ENCODE measurements at places on chromosomes 13 and 19.

- DNase-seq, result peak; percentile 22
Observed at GRCh38 chr13:29369060-29369743, 226.3 kb downstream of the SLC7A1 start.

- peak; percentile 4 for DNase-seq
Observed at GRCh38 chr13:89695343-89696257, 1651.9 kb upstream of the MIR17HG start.

GRCh38 chr13:70841240-70842061 is 733.2 kb upstream of the KLHL1 start:
- DNase-seq, result no peak

DNA sequence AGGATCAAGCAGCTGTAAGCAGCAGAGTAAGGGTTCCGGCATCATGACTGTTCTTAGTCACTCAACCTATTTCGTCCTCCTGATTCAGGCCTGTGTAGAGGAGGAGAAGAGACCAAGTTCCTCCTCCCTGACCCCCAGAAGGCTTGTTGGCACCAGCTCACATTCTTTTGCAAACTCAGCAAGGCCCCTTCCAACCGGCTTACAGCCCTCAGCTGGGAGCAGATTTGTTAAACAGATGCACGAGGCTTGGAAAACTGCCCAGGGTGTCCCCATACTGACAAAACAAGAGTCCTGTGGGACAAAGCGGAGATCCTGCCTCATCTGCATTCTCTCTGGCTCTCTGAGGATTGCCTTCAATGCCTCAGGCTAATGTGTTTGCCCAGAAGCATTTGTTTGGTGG is 113.2 kb upstream of the SOX21 start:
- no peak for DNase-seq

GRCh38 chr13:100899720-100900316 is 225.2 kb upstream of the TMTC4 start:
- DNase-seq, result peak; percentile 19

- DNase-seq, result no peak
Observed at GRCh38 chr19:4467835-4468234, 4.3 kb upstream of the HDGFL2 start.

DNA sequence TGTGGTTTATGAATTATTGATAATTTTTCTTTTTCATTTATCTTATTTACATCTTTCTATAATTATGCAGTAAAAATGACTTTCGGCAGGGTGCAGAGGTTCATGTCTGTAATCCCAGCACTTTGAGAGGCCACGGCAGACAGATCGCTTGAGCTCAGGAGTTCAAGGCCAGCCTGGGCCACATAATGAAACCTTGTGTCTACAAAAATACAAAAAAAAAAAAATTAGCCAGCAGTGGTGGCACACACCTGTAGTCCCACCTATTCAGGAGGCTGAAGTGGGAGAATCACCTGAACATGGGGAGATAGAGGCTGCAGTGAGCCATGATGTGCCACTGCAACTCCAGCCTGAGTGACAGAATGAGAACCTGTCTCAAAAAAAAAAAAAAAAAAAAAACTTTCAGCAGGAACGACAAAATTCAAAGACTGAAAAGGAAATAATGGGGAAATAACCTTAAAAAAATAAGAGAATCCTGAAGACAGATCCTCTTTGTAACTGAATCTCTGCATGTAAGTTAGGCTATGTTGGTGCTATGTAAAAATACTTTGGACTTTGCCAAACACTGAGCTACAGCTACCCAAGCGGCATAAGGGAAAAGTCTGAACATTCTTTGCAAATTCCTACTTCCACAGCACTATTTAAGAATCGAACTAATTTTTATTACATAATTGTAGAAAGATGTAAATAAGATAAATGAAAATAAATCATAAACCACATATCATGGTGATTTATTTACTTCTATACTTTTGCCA is 36.7 kb upstream of the WDFY2 start:
- DNase-seq, result no peak

GRCh38 chr19:4456843-4457653 is 546 bp downstream of the UBXN6 start:
- peak; percentile 42 for DNase-seq

GRCh38 chr19:30227661-30228112 is 144.5 kb upstream of the ZNF536 start:
- peak; percentile 55 for DNase-seq

All from activated CD4-positive, alpha-beta T cell treated with anti-CD3 and anti-CD28 coated beads, Interleukin-2, Interleukin-4, amounts not matched to agents 100 ng/mL and 50 ng/mL, durations not matched to agents 16 hours and 8 hours (primary cell).